EH (cell line): ENCODE measurements at places on chromosomes 4 and X.

GRCh38 chr4:105158837-105159236 lies 12.2 kb downstream of the TET2 start:
- DNase-seq = peak; percentile 40

- no peak for DNase-seq
Measured at GRCh38 chrX:9227276-9227675, 193.3 kb upstream of the FAM9B start.

GRCh38 chr4:33062155-33062806 lies 2342.1 kb downstream of the PCDH7 start:
- no peak for DNase-seq

DNA sequence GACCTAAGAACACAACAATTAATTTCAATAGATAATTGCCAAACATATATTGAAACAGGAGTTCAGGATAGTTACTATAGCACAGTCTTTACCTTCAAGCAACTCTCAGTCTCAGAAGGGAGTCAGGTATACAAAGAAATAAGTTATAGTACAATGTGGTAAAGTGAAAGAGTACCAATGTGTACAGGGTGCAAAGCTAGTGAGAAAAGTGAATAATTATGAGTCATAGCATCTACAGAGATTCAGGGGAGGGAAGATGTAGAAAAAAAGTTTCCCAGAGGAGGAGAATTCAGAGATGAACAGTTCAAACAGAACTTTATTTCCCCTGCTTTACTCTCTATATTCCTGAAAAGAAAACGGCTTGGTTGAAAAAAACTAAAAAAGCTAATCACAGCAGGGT lies 22.7 kb upstream of the DKK2 start:
- peak; percentile 5 for DNase-seq

DNA sequence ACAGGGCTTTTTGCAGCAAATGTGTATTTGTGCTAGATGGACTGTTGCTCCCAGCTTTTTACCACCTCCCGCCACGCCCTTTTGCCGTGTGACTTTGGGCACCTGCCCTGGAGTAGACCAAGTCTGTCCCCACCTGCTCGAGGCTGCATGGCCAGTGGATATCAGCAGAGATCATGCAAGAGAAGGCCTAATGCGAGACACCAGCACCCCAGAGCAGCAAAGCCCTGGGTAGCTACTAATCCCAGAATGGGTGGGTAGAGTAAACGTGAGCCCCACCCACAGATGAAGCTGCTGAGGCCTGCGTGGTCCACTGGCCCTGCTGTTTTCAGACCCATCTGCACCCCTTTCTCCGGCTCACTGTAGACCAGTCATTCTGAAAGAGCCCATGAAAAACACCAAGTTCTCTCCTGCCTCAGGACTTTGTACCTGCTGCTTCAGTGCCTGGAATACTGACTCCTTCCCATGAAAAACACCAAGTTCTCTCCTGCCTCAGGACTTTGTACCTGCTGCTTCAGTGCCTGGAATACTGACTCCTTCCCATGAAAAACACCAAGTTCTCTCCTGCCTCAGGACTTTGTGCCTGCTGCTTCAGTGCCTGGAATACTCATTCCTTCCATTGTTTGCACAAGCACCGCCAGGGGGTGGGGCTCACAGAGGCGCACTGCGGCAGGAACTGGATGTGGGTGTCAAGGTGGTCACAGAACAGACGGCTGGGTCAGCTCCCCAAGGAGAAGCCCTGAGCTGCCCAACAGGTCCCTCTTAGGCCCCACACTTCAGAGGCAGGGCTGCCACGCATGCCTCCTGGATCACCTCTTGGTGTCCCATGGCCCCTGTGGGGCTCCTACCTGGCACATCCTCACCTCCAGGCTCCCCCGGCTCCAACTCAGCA lies 5.1 kb upstream of the TNIP2 start:
- no peak for DNase-seq

- DNase-seq = peak; percentile 79
Measured at GRCh38 chr4:87118826-87119225, 101.6 kb downstream of the KLHL8 start.

DNA sequence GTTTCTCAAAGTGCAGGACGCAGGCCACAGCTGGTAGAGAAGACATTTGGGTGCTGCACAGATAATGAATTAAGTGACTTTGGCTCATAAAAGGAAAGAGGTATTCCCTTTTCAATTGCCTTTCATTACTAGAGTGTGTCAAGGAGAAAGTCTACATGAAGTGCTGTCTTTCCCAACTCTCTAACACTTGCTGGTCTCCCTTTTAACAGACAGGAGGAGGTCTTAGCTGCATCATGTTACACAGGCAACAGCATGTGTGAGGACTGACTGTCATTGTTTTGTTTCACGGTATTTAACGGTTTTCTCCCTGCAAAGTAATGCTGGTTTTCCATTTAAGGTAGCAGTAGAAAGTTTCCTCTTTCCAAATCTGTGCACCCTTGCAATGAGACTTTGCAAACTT lies 291.3 kb upstream of the LDB2 start:
- no peak for DNase-seq

- DNase-seq = peak; percentile 86
Measured at GRCh38 chr4:77010841-77011354, 61.3 kb downstream of the SEPTIN11 start.

DNA sequence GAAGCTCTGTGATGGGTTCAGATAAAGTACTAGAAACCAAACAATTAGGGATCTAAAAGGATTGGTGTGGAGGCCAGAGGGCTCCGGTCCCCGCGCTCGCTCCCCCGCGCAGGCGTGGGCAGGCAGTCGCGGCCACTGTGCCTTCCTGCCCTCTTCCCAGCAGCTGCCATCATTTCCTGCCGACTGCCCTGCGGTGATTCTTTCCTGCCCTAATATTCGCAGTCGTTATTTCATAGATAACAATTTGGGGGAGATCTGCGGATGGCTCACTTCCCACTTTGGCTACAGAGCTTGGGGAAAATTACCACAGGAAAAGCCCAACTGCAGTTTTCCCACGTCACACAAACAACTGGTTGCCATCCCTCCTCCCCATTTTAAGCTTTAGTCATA lies 2.2 kb downstream of the GRIA2 start:
- DNase-seq = no peak

GRCh38 chr4:17719106-17719505 lies 62.3 kb downstream of the FAM184B start:
- DNase-seq = no peak

GRCh38 chr4:15250021-15250441 lies 177.8 kb upstream of the C1QTNF7 start:
- DNase-seq = peak; percentile 27

GRCh38 chr4:2827874-2828751 lies 15.5 kb upstream of the ADD1 start:
- no peak for DNase-seq

DNA sequence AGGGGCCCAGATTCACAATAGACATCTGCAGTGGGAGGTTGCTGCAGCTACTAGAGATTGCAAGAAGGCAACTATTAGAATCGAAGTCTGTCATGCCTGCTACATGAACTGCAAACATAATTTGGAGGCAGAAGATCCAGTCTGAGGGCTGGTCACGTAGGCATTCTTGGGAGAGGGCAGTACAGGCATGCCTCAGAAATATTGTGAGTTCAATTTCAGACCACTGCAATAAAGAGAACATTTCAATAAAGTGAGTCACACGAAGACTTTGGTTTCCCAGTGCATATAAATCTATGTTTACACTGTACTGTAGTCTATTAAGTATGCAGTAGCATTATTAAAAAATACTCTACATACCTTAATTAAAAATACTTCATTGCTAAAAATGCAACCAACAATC lies 585.8 kb upstream of the FAT1 start:
- DNase-seq = peak; percentile 97

GRCh38 chr4:84224522-84224921 lies 274.6 kb downstream of the NKX6-1 start:
- no peak for DNase-seq

- DNase-seq = no peak
Measured at GRCh38 chrX:131741103-131741581, 197.3 kb downstream of the OR13H1 start.

- DNase-seq = no peak
Measured at GRCh38 chr4:31169846-31170245, 449.7 kb downstream of the PCDH7 start.

DNA sequence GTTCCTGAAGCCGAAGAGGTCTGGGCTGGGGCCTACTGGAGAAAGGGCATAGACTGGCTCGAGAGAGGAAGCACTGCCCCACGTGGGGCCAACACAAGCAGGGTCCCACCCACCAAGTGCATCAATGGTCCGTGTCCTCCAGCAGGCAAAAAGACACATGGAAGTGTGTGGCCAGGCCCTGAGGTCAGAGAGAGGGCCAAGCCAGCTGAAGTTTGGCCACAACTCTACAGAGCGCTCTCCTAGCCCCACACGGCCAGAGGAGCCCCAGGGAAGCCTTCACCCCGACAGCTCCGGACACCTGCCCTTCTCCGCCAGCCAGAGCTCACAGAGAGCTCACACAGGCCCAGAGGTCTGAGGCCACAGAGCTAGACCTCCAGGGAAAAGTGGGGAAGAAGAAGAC lies 8.5 kb upstream of the KDM5C start:
- DNase-seq = no peak

- DNase-seq = no peak
Measured at GRCh38 chr4:123423819-123424218, 27.2 kb downstream of the SPRY1 start.

DNA sequence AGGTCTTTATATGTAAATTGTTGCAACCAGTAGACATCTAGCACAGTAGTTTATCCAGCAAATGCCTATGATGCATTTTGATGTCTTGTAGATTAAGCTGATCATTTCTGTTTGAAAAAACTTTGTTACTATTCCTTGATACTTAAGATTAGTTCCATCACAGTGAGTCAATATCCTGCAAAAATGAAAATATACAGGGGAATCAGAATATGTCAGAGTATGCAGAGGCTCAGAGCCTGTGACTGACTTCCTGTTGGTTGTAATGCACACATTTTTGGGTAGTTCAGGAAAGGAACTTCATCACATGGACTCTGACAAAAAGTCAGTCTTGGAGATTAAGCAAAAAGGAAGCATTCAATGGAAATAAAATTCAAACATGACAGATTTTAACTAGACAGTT lies 815.5 kb downstream of the FAT4 start:
- no peak for DNase-seq

- no peak for DNase-seq
Measured at GRCh38 chr4:69727926-69728325, 32.5 kb downstream of the SULT1B1 start.

- peak; percentile 11 for DNase-seq
Measured at GRCh38 chr4:99483636-99484035, 27.2 kb upstream of the C4orf17 start.

- peak; percentile 90 for DNase-seq
Measured at GRCh38 chrX:151982222-151982621, 7.7 kb upstream of the GABRE start.

GRCh38 chr4:80295826-80296225 lies 29.4 kb downstream of the FGF5 start:
- peak; percentile 62 for DNase-seq

DNA sequence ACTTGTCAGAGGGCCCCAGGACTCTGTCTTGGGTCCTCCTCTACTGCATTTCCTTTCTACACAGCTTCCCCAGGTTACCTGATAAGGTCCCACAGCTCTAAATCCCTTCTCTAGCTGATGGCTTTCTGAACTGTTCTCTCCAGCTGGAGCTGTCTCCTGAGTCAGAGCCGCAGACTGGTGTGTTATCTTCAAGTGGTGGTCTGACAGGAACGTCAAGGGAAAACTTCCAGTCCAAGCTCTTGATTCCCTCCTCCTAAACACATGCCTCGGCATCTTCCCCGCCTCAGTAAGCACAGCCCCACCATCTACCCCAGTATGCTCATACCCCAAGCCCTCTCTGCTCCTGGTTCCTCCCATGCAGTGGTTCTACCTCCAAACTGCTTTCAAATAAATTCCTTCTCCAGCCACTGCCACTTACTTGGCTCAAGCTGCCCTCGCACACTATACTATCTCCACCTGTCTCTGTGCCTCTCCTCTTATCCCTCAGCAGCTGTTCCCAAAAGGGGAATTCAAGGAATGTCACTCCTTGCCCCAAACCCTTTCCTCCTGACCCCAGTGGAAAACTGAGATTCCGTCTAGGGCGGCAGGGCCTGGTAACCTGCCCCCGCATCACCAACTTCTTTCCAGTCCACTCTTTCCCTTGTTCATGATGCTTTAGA lies 17.2 kb upstream of the CENPU start:
- DNase-seq = no peak

- DNase-seq = no peak
Measured at GRCh38 chrX:18668071-18668835, 3.7 kb downstream of the RS1 start.

DNA sequence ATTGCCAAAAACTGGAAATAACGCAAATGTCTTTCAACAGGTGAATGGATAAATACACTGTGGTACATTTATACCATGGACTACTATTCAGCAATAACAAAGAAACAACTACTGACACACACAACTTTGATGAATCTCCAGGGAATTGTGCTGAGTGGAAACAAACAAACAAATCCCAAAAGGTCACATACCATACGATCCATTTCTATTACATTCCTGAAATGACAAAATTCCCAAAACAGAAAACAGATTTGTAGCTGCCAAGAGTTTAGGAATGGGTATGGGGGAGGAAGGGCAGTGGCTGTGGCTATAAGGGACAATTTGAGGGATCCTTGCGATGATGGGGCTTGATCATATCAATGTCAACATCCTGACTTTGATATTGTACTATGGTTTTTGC lies 2.5 kb downstream of the ZNF182 start:
- DNase-seq = no peak

DNA sequence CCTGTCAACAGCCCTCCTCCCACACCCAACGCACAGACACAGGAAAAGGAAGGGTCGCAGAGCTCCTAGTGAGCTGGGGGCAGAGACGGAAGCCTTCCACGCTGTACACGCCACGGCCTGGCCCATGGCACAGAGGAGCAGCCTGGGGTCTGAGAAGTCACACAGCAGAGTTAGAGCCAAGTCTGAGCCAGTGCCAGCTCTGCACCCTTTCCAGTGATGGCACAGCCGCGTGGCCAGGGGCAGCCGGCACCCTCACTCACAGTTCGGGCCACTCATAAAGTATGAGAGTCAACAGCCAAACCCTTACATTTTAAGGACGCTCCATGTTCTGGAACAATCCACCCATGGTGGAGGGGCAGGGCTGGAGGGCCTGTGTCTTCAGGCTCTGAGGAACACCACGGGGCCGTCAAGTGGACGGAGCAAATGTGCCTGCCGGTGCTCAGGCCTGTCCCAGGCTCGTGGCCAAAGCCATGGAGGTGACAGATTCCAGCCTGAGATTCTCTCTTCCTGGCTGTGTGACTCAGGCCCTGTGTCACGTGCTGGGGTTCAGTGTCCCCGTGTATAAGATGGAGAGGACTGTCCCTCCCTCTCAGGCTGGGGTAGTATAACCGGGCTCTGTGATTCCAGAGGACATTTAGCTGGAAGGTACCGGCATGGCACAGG lies 91.2 kb downstream of the ABLIM2 start:
- DNase-seq = no peak

DNA sequence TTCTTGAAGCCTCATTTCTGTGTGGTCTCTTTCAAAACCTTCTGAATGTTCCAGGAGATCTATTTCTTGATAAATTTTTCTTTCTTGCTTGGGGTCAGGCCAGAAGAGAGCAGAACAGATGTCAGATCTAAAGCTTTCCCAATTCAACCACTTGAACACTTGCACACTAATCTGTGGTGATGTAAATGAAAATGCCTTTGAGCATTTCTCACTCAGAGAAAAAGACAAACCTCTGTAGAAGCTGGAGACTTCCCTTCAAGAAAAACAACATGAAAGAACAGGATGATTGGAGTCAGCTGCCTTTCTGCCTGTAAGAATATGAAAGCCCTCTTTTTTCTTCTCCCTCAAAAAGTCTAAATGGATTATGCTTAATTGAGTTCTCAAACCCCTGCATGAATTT lies 11.2 kb downstream of the IGFBP7 start:
- peak; percentile 91 for DNase-seq
